ENCODE measurements at places on chromosomes 3 and 15. TPM values are rescaled to one million over a fixed set of nuclear protein-coding genes. Genes with fewer than 3 reads are reported as not detected.

Gene ALS2CL
- total RNA-seq = 9.5 TPM

Gene TRNT1
- 32.3 TPM for total RNA-seq

Gene ATP13A4
- total RNA-seq = not detected

Gene ITIH3
- not detected for total RNA-seq

All from A549 treated with ZK216348 at 1 μM for 4 hours (cell line).